Ureter (tissue), 1 donor: ENCODE measurements at places on chromosomes 2 and 18. TPM values are rescaled to one million over a fixed set of nuclear protein-coding genes. Genes with fewer than 3 reads are reported as not detected.

GRCh38 chr2:126930970-126931590 is 32.4 kb downstream of the TEX51 start:
- DNase-seq, result peak; percentile 29

DNA sequence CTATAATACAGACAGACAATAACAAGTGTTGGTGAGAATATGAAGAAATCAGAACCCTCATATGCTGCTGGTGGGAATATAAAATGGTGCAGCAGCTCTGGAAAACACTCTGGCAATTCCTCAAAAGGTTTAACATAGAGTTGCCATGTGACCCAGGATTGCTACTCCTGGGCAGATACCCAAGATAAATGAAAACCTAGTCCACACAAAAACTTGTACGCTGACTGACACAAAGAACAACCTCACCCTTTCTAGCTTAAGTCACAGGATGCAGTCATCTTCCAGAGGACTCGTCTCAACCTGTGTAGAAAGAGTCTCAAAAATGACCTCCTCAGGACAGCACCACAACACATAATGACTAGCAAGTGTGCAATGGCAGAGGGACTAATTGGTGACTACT is 71.6 kb upstream of the ACAA2 start:
- no peak for DNase-seq

- no peak for DNase-seq
These were observed 1548.1 kb upstream of the LRRTM1 start for GRCh38 chr2:81852651-81853050.

- DNase-seq, result no peak
These were observed 250.4 kb upstream of the DSEL start for GRCh38 chr18:67766930-67767329.

CYRIA gene
- total RNA-seq, result 17.4 TPM

TEKT4 gene
- total RNA-seq, result not detected

DNA sequence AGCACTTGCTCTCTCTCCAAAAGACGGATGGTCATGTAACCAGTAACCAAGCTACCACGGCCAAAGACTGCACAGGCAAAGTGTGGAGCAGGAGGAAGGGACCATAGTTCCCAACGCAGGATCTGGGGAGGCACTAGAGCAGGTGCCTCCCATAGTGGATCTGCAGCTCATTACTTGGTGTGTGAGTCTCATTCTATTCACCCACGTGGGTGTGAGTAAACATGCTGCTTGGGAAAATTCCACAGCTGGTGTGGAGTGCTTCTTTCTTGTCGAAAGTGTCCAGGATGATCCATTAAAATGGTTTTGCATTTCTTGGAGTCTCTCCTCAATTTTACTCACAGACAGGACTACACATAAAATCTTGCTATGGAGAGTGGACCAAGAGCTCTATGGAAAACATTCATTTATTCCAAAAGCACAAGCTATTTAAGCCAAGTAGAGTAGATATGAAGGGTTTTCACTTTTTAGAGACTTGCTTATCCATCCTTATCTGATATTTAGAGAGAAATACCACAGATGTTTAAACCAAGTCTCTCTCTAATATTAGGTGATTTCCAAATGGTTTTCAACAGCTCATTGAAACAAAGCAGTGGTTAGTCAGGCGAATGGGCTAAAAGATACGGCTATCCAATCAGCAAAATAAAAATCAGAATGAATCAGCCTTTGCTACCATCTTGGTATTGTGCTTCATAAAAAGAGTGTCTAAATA is 104.3 kb upstream of the CCDC195 start:
- DNase-seq, result no peak

DNA sequence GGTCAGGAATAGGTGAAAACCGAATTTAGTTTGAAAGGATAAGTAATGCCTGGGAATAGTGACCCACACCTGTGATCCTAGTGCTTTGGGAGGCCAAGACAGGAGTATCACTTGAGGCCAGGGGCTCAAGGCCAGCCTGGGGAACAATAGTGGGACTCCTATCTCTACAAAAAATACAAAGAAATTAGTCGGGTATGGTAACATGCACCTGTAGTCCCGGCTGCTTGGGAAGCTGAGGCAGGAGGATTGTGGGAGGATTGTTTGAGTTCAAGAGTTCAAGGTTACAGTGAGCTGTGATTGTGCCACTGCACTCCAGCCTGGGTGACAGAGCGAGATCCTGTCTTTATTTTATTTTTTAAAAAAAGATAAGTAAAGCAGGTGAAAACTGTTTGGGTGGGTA is 3.8 kb upstream of the MYO1B start:
- DNase-seq, result no peak

DNA sequence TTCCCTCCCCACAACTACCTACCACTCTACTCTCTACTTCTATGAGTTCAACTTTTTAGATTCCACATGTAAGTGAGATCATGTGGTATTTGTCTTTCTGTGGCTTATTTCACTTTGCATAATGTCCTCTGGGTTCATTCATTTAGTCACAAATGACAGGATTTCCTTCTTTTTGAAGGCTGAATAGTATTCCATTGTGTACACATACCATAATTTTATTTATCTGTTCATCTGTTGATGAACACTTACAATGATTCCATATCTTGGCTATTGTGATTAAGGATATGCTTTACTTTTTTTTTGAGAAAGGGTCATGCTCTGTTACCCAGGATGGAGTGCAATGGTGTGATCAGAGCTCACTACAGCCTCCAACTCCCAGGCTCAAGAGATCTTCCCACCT is 73.6 kb downstream of the ICA1L start:
- no peak for DNase-seq
